A549 treated with GW870086 at 1 μM for 4 hours (cell line): ENCODE measurements at places on chromosomes 6 and 20. TPM values are rescaled to one million over a fixed set of nuclear protein-coding genes. Genes with fewer than 3 reads are reported as not detected.

SLC22A3 gene
- 40.2 to 51.2 TPM (median 47.9 TPM) in 5 replicates for total RNA-seq

COL19A1 gene
- not detected in 5 replicates for total RNA-seq

SLC22A1 gene
- 1.1 to 2.8 TPM (median 1.7 TPM) in 5 replicates for total RNA-seq

FAM217A gene
- not detected in 5 replicates for total RNA-seq

HLA-DPA1 gene
- not detected in 5 replicates for total RNA-seq

CLPSL1 gene
- not detected in 5 replicates for total RNA-seq

PRPH2 gene
- not detected in 5 replicates for total RNA-seq

IP6K3 gene
- 0.40 to 0.80 TPM (median 0.46 TPM) in 5 replicates for total RNA-seq
